KBM-7 (cell line): ENCODE measurements at places on chromosomes 13 and 19.

- peak; percentile 25 for DNase-seq
Observed at GRCh38 chr19:27775395-27775794, 1437.6 kb downstream of the UQCRFS1 start.

DNA sequence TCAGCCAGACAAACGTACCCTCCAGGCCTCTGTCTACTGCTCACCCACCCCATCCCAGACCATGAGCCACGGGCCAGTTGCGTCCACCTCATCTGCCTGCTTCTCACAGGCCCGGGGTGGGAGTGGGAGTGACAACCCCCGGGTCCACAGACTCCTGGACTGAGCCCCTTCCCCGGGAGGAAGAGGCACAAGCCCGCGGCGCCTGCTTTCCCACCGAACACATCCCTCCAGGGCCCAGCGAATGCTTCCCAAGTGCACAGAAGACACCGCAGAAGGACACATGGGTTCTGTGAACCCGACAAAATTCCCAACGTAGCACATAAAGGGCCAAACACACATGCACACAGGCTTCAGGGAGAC is 18.0 kb upstream of the PLPP2 start:
- DNase-seq, result no peak

- no peak for DNase-seq
Observed at GRCh38 chr13:40480012-40480914, 186.2 kb downstream of the FOXO1 start.

DNA sequence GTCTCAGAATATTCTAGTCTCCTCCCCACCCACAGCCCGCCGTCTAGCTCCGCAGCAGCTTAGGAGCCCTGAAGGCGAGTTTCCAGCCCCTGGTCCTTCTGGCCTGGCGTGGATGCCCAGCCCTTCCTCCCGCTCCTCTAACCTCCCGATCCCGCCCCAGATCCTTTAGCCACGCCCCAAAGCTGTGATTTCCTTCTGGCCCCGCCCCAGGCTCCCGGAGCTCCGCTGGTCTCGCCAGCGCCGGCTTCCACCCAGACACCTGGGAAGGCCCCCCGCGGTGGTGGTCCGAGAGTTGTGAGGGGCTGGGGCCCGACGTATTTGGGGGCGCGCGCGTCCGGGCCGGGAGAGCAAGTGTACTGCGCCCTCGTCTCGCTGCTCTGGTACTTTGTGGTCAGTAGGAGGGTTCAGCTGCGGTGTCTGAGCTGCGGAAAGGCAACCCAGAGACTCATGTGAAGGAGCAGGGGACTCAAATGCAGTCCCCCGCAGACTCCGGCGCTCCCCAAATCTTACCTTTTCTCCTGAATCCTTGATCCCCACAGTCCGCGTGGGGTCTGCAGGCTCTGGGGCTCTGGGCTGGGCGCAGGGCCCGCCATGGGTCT is at the start of gene CGB7:
Gene CGB7, minus strand, starts transcription at position 114 of the 599 bp plus-strand sequence. CDS start 2,374 bp downstream, outside the sequence.
- DNase-seq, result no peak

GRCh38 chr13:27406178-27406939 is 18.1 kb upstream of the GTF3A start:
- peak; percentile 53 for DNase-seq

DNA sequence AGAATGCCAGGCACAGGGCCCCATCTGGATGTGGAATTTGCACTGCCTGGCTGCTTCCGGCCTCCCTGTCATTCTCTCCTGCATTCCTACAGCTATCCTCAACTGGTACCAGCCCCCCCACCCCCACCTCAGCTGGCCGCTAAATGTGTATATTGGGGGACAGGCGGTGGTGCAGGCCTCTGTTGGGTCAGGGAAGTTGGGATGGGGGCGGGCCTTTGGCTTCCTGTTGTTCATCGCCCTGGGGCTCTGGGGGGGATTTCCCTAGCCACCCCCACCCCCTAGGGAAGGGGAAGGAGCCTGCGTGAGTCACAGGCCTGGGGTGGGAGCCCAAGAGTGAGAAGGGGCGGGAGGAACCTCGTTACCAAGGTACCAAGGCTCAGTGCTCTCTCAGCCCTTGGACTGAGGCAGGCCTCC is 10.6 kb downstream of the POU2F2 start:
- peak; percentile 61 for DNase-seq

DNA sequence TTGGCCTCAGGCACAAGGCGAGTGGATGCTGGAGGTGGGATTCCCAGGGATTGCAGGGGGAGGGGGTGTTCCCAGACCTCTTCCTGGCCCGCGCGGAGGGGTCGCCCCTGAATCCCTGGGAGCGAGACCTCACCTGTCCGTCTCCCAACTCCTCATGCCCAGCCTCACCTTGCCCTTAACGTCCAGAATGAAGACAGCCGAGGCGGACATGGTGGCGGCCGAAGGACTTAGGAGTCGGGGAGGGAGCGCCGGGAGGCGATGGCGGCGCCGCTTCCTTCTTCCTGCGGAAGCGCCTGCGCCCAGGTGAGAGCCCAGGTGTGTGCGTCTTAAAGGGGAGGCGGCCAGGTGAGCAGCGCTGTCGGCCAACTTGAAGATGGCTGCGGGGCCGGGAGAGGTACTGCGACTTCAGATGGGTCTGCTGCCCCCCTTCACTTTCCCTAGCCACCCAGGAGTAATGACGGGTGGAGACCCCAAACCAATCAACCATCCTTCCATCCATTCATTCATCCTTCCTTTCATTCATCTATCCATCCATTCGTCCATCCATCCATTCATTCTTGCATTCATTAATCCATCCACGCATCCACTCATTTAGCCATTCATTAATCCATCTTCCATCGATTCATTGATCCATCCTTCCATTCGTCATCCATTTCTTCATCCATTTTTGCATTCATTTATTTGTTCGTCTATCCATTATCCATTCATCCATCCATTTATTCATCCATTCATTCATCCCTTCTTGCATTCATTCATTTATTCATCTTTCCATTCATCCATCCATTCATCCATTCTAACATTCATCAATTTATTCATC is at the start of gene AP1M2:
Gene AP1M2, minus strand, starts transcription at position 291 of the 817 bp plus-strand sequence. Its CDS starts 81 bp downstream, at position 210.
- DNase-seq, result no peak

DNA sequence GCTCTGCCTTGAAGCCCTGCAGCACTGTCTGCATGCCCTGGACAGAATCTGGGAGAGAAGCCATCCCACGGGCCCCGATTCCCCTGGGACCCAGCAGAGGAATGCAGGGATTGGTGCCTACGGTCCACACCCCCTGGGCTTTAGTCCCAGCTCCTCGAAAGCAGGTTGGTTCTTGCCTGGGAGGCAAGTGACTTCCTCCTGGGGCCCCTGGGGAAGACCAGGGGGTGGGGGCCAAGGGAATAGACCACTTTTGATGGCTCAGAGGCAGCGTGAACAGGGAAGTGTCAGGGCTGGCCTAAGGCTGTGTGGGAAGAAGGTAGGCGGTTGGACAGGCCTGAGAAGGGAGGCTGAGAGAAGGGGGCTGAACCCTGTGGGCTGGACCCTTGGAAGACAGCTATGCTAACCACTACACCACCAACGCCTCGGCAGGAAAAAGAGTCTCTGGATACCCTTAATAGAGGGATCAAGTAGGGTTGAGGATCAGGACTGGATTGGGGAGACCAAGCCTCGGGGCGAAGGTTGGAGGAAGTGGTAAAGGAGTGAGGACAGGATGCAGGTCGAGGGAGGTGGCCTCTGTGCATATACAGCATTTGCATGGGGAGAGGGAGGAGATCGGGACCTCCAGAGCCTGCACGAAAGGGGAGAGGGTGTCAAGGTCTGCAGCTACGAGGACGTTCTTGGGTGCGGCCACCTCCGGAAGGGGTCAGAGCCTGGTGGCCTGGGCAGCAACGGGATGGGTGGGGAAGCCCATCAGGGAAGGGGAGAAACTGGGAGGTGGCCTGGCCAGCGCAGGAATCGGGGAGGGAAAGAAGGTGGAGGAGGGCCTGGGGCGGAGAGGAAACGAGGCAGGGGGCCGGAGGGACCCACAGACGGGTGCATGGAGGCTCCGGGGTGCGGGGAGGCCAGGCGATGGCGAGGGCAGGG is 709 bp downstream of the DPP9 start:
- DNase-seq, result peak; percentile 22

DNA sequence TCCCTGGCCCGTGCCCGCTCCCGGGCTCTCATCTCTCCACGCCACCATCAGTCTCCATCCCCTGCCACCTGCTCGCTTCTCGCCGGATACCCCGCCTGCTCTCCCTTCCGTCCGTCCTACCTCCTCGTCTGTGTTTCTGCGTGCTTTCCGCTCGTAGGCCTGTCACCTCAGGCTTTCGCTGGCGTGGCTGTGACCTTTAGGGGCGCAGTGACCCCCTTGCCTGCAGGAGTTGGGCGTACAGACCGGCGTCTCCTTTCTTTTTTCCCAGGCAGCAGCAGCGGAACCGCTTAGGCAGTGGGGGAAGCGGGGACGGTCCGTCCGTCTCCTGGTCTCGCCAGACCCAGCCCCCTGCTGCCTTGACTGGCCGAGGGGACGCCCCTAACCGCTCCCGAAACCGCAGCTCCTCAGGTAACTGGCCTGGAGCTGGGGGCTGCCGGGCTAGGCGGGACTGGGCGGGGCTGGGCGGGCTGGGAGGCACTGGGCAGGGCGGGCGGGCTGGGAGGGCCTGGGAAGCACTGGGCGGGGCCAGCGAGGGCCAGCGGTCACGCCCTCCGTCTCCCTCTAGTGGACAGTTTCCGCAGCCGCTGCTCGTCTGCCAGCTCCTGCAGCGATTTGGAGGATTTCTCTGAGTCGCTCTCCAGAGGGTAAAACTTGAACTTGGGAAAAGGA is 6.3 kb downstream of the PGLYRP1 start:
- DNase-seq, result peak; percentile 64

DNA sequence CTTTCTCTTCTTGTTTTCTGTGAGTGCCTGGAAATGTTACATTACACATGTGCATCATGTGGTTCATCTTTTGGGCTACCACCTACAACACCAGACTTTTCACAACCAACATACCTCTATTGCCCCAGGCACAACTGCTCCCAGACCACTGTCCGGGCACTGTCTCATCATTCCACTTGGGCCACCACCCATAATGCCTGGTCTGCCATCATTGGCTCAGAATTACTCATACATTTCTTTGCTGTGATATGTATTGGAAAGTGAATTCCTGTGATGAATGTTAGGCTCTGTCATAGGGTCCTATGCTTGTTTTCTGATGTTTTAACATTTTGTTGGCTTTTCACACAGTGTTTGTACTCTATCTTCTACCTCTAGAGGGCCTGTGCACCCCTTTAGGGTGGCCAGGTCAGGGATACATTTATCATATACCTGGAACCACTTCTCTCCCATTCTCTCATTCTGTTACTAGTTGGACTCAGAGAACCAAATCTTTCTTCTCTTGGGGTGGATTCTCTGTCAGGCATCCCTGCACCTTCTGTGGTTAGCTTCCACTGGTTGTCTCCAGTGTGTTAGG is 172.8 kb downstream of the NHLRC3 start:
- no peak for DNase-seq

DNA sequence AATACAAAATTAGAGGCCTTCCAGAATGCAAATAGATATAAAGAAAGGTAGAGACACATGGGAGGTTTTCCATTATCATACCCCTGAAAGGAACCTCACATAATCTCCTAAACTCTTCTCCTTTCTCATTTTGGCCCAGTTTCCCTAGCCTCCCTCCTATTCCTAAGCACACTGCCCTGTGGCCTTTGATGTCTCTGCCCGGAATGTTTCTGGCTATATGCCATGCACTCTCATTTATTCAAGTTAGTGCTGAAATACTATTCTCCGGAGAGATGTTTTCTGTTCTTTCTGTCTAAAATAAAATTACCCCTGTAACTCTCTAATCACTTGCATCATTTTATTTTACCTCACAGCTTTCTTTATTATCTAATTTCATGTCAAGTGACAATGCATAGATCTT is 1287.7 kb downstream of the SLITRK5 start:
- DNase-seq, result no peak

- no peak for DNase-seq
Observed at GRCh38 chr13:22118158-22118557, 447.3 kb downstream of the FGF9 start.

DNA sequence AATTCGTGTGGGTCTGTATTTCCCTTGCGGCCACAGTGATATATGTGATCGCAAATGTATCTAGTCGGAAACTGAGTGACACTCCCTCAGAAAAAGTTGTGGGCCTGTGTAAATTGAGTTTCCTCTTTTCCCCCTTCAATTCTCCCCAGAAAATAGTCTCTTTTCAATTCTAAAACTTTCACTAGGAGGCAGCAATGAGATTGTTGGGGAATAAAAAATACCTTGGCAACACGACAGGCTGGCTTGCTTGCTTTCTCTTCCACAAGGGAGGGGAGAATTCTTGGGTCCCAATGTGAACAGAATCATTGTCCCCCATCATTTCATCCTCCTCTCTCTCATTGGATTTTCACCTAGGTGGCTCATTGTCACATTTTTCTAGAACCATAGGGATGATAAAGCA is 3.7 kb upstream of the SOX21 start:
- peak; percentile 72 for DNase-seq

DNA sequence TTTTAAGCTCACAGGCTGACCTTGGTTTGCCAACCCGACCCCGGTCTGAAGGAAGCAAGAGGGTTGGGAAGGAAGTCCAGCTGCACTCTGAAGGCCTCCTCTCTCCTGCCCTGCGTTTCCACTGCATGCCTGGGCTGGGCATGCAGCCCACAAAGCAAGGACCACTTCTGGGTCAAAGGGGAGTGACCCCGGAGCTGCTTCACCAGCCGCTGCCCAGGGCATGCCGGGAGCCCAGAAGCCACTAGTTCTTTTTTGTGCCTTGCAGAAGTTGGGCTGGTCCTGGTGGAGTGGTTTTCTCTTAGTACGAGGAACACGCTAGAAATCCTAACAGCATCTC is 166.7 kb downstream of the FLT1 start:
- DNase-seq, result no peak

DNA sequence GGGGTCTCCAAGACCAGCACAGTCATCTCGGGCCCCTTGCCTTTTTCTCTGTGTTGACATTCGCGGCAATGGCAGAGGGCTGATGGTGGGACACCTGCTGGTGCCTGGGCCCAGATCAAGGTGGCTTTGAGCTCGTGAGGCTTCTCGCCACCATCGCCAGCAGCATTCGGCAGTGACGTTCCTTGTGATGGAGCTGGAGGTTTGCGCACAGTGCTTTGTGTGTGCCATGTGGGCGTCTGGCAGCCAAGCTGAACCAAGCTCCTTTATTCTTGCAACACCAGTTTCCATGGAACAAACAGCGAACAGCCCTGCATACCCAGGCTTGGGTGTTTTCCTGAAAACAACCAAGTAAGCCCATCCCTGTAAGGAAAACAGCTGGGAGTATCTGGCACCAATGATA is 9.1 kb upstream of the TMEM255B start:
- DNase-seq, result no peak

GRCh38 chr13:98428256-98428966 is 148.5 kb downstream of the STK24 start:
- DNase-seq, result no peak

GRCh38 chr13:46903748-46904147 is 6.9 kb upstream of the HTR2A start:
- no peak for DNase-seq

- peak; percentile 83 for DNase-seq
Observed at GRCh38 chr19:17346109-17346671, 8.8 kb downstream of the GTPBP3 start.
